Stimulated activated CD8-positive, alpha-beta memory T cell treated with anti-CD3 and anti-CD28 coated beads, Interleukin-2, amount 100 ng/mL, for 1 hour (primary cell): ENCODE measurements at places on chromosomes 2 and 18.

DNA sequence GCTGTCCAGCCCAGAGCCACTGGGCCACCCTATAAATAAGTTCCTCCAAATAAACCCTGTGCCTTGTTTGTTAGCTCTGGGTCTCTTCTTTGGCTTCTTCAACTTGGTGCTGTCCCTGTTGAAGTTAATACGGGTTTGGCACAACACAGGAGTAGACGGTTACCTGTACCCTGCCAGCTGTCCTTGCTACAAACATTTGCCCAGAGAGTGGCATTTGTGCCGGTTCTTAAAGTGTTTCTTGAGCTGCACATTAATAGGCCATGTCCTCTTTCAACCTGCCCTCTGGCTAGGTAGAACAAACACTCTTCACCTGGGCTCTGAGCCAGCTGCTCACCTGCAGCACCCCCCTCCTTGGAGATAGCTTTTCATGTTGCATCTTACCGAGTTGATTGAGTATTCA is 139.2 kb downstream of the NEDD4L start:
- no peak for DNase-seq

GRCh38 chr2:217973008-217973787 is 29.6 kb downstream of the TNS1 start:
- DNase-seq: no peak

DNA sequence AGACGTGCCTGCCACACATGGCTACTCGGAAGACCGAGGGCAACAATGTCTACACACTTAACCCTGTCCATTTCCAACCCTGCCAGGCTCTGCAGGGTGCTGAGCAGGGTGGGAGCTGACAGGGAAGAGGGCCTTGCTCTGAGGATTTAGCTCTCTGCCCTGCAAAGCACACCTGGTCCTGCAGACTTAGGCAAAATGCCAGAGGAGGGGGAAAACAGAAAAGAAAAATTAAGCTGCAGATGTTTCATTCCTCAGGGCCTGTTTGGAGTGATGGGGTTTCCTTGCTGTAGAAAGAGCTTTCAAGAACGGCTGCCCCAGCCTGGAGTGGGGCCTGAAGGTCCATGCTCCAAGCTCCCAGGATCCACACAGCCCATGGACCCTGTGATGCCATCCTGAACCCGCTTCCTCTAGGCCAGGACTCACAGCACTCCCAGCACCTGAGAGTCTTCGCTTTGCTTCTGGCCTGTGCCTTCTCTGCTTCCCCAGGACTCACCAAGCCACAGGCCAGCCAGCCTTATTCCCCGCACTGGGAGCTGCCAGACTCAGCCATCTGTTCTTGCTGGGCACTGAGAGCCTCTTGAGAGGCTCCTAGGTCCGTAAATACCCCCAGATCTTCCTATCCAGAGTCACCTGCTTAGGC is 9.1 kb upstream of the TEX51 start:
- DNase-seq: no peak

DNA sequence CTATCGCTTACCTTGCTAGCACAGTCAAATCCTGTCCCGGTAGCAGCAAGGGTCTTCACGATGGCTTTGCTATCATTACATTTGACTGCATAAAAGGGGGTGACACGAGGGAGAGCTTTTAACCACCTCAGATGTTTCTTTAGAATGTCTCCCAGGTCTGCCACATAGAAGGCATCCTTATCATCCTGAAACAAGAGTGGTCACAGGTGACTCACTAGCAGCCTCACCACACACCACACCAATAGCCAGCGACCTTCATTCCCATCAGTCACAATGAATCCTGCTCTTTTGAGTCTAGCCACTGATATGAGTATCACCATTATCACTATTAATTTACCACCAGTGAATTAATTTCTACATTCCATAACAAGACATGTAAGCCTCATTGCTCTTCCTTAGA is 3.7 kb downstream of the ODC1 start:
- no peak for DNase-seq

DNA sequence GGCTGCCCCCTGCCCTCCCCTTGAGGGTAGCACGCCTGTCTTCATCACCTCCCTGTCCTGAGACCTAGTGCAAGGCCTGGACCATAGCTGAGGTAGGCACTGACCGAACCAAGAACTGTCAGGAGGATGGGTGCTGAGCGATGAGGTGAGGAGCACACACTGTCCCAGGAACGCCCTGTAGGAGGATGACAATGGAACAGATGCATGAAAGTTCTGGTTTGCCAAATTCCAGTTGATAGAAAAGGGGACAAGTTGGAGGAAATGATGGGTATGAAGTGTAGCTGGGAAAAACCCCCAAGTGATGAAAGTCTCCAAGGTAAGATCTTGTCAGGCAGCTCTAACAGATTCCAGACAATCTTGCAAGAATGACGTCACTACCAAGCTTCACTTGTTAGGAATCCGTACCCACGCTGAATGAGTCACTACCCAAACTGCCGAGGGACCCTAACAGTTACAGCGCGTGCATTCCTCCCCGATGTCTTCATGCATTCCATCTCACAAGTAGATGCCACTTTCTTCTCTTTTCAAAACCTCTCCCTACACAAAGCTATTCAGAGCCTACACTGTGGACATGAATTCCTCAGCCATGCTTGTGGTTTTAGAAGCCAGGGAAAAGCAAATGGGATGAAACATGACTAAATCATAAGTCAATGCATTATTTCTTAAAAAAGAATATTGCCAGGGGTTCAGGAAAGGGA is 27.6 kb downstream of the MRPL33 start:
- no peak for DNase-seq

DNA sequence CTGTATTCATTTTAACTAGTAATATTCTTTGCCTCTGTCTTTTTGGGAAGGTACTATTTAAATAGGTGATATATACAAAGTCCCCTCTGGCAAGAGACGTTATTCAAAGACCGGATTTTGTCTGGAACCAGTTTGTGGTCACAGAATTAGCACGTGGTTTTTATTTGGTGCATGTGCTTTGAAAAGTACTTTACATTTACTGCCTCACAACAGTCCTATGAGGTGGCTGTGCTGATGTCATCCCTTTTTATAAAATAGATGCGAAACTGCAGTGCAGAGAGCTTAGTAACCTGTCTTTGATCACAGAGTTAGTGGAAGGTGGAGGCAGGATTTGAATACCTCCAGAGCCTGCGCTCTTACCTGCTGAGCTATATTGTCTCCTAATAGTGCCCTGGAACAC is 4.0 kb downstream of the LPIN1 start:
- DNase-seq: peak; percentile 60

- no peak for DNase-seq
Observed at GRCh38 chr2:95158891-95159619, 593 bp downstream of the ZNF514 start.

DNA sequence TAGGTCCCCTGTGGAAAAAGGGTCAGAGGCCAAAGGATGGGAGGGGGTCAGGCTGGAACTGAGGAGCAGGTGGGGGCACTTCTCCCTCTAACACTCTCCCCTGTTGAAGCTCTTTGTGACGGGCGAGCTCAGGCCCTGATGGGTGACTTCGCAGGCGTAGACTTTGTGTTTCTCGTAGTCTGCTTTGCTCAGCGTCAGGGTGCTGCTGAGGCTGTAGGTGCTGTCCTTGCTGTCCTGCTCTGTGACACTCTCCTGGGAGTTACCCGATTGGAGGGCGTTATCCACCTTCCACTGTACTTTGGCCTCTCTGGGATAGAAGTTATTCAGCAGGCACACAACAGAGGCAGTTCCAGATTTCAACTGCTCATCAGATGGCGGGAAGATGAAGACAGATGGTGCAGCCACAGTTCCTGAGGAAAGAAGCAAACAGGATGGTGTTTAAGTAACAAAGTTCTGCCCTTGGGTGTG is 165.8 kb downstream of the RPIA start:
- no peak for DNase-seq

DNA sequence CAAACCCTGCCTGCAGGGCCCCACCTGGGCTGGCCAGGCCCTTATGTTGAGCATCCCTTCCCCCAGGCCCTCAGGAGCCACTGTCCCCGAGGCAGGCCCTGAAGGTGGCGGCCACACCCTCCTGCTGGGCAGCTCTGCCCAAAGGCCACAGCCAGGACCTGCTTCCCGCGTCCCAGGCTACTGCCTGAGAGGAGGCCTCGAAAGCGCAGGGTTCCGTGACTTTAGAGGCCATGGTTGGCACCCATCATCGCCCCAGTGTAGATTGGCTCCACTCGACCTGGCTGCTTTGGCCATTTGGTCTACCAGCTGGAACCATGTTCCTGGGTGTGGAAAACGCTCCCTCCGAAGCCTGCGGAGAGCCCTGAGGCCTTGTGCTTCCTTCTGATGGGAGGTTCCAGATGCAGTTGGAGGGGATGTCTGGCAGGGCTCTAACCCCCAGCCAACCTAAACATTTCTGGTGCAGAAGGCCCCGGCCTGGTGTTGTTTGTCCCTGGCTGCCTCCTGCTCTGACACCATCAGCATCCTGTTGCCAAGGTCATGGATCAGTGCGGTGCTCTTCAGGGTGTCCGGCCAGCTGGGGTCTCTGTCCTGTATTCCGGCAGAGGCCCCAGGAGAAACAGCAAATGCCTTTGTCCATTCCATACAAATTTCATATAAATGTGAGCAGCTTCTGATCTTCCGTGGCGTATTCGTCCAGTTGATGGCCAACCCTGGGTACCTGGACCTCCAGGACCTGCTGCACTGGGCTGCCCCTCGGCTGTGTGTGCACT is 14.7 kb downstream of the CAPN10 start:
- DNase-seq: no peak

- DNase-seq: no peak
Observed at GRCh38 chr18:76620321-76621170, 125.5 kb upstream of the ZNF516 start.

GRCh38 chr2:210310550-210310949 is 4.4 kb downstream of the MYL1 start:
- no peak for DNase-seq

DNA sequence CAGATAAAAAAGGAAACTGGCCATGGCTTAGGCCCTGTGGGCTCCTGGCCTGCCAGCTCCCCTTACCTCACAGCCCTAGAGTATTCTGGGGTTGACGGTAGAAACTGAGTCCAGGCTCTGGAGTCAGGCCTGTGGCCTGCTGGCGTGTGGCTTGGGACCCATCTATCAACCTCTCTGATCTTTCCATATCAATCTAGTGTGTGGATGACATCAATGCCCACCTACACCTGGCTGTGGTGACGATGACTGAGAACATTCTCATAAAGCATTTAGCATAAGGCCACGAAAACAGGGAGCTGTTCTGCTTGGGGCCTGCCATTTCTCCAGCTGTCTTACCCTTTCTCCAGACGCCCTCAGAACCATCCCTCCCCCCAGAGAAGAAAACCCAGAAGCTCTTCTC is 17.9 kb downstream of the PCARE start:
- DNase-seq: no peak

GRCh38 chr2:62460175-62460574 is 45.8 kb downstream of the TMEM17 start:
- no peak for DNase-seq

DNA sequence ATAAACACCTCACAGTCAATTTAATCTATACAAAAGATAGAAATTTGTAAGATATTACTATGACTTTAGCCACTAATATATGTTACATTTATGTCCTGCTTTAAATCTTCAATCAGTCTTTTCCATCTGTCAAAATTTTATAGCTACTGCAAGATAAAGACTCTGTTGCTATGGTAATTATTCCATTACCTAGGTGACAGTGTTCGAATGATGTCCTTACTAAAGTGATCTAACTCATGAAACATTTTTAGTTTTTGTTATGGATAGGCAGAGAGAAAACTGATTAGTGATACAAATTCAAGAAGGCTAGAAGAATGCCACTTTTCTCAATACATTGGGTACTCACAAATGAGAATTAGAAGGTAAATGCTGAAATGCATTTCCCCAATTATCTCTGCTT is 359.9 kb upstream of the FSHR start:
- no peak for DNase-seq

DNA sequence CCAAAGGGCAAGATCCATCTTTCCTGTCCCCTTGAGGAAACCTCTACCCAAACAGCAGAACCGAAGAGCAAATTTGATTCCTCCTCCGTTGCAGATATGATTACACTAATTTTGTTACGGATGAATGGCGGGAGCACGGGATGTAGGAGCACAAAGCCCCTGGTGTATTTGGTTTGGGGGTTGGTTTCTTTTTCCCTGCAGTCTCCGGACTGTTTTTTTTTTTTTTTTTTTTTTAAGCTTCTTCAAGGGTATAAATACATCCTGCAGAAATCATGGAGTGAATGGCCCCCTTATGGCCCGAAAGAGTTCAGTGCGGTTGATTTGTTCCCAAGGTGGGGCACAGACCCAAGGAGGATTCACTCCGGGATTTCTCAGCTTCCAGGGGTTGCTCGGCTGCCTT is 135.3 kb upstream of the SH3BP4 start:
- DNase-seq: no peak

DNA sequence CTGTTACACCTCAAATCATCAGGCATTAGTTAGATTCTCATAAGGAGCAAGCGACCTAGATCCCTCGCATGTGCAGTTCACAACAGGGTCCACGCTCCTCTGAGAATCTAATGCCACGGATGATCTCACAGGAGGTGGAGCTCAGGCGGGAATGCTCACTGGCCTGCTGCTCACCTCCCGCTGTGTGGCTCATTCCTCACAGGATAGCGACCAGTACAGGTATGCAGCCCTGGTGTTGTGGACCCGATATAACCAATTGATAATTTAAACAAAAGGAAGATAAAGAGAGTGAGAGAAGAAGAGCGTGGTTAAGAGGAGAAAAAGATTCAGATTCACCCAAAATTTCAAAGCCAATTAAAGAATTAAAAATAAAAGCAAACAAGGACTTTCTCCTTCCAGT is 20.8 kb downstream of the TLK1 start:
- DNase-seq: no peak

DNA sequence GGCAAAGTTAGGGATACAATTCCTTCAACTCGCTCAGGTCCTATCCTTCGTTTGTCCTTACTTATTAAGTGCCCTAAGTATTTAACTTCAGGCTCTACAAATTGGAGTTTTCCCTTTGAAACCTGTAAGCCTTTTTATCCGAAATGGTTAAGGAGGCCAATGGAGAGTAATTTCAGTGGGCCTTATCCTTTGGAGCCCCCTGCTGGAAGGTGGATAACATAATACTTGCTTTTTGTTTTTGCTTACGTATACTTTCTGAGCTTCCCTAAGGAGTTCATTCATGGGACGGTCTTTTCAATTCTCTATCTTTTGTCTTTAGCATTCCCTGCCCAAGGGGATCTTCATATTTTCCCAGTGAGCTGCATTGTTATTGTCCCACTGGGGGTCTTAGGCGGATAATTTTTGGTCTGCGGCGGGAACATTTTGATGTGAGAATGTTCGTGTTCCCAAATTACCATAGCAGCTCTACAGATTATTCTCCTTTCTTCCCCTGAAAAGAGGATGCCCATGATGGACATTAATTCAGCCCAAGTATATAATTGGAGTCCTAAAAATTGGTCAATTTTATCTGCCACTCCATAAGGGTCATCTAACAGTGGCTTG is 34.4 kb upstream of the TRAPPC8 start:
- peak; percentile 7 for DNase-seq

DNA sequence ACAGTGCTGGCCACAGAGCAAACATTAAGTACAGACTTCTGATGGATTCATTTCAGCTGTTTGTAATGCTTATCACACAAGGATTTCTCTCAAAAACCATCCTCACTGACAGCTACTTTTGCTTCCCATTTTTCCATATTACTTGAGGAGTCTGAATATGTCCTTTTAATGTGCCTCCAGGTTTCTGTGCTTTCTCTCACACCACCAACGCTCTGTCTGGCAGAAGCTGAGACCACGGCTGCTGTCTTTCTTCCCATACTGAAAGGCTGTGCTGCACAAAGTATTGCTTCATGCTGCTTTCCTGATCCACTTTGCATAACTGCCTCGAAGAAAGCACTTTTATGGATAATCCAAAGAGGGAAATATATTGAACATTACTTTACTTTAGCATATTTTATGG is 312.1 kb upstream of the ZEB2 start:
- DNase-seq: no peak

GRCh38 chr18:56269958-56270357 is 368.4 kb downstream of the TXNL1 start:
- no peak for DNase-seq

GRCh38 chr2:241381872-241382271 is 25.8 kb downstream of the FARP2 start:
- no peak for DNase-seq
